Adrenal gland (tissue), 19 donors: ENCODE measurements at places on chromosomes 1 and 21. TPM values are rescaled to one million over a fixed set of nuclear protein-coding genes. Genes with fewer than 3 reads are reported as not detected.

DNA sequence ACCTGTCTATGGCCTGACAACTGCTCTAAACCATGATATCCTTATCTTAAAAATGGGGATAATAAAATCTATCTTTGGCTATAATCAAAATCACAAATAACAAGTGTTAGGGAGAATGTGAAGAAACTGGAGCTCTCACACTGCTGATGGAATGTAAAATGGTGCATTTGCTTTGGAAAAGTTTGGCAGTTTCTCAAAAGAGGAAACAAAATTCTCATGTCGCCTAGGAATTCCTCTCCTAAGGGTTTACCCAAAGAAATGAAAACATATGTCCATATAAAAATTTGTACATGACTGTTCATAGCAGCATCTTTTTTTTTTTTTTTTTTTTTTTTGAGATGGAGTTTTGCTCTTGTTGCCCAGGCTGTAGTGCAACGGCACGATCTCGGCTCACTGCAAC, 64.3 kb downstream of the ZNF281 start:
- DNase-seq = no peak

BMP8A gene
- total RNA-seq = 0.18 TPM

DNA sequence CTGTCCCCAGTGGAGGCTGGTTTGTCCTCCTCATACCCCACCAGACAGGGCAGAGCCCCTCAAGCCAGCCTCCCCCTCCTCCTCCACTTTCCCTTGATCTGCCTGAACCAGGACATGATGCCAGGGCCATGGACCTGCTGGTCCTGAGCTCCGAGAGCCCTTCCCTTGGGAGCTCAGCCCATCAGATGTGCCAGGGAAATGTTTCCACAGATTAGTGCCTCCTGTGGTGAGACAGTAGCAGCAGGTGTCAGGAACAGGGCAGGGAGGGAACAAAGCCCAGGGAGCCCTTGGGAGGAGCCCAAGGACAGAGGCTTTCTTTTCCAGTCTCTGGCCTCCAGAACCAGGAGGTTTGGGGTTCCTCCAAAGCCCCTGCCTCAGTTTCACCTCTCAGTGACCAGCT, 14.6 kb upstream of the SLC41A1 start:
- DNase-seq = no peak

GRCh38 chr1:164433141-164433817, 125.7 kb upstream of the PBX1 start:
- no peak for DNase-seq

SPRR1A gene
- not detected for total RNA-seq

- no peak for DNase-seq
Measured at GRCh38 chr1:28247612-28248272, 11.6 kb upstream of the SESN2 start.

FOXD3 gene
- total RNA-seq = not detected

DNA sequence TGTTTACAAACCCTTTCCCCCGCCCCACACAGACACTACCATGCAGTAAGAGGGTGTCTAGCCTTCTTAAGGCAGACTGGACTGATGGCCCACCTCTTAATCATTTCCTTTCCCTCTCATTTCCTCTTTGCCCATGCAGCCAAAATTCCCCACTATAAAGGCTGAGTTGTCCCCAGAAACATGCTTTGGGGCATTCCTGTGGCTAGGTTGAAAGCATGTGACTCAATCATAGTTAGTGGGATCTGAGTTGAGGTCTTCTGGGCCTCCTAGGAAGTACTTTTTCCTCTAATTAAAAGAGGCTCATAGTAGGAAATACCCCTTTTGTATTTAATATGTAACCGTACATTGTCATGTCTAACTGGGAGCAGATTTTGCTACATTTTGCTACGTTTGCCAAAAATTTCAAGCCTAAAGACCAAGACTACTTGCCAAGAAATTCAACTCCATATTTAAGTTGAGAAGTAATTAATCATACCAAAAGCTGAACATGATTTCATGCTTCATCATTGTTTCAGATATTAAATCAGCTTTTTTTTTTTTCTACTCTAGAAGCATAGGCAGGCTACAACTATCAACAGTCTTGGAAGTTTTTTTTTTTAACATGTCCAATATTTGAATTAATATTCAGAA, 174.7 kb downstream of the ADGRL4 start:
- no peak for DNase-seq

DNA sequence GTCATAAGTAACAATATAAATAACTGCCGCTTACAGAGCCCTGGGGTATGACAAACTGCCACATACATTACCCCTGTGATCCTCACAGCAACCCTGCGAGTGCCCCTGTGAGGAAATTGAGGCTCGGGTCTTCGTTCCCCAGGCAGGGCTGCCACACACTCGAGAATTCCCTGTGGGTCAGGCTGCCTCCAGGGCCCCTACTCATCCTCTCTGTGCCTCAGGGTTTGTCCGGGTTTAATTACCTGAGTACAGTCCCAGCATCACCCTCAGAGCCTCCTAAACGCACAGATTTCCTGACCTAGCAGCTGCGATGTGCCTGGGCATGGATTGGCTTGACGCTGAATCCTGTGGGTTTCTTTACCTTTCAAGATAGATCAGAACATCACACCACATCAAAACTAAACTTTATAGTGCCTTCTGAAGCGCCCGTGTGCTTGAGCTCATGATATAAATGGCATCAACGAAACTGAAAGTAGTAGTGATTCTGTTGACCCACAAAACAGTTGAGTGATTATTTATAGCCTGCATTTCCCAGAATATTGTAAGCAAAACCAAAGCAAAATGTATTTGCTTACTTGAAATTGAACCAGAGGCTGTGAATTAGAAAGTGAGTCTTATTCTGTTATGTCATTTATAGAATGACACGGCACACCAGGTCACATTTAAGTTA, 14.0 kb downstream of the SLC37A1 start:
- no peak for DNase-seq

- no peak for DNase-seq
Measured at GRCh38 chr1:231189683-231190270, 27.9 kb downstream of the TRIM67 start.

DNA sequence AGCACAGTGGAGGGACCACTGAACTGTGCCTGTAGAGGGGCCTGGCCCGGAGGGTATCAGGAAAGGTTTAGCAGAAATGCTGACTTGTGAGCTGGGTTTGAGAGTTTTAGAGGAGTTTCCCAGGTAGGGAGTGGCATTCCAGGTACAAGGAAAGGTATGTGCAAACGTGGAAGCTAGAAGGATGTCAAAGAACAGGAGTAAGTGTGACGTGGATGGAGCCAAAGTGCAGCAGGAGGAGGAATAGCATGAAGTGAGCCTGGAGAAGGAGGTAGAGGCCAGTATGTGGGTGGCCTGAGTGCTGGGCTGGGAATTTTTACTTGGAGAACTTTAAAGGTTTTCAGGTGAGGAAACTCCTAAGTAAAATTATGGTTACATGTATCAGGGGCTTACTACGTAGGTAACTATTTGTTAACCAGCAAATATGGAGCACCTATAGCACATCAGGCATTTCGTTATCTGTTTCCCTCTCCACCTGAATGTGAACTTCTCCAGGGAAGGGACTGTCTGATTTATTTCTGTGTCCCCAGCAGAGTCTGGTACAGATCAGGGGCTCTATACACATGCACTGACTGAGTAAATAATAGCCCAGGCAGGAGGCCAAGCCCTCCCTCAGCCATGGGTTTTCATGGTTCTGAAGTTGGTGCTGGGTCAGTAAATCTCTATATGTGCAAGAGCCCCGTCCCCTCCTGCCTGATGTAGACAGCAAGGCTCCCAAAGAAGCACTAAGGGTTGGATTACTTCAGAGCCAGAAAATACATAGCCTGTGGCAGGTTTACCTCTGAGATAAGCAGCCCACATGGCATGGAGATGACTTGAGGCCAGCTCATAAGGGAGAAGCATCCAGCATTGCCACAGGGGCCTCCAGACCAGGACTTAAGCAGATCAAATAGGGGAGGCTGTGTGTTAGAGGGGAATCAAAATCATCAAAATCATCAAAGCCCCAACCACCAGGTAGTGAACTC, 43.4 kb downstream of the CDCP2 start:
- DNase-seq = no peak

DNA sequence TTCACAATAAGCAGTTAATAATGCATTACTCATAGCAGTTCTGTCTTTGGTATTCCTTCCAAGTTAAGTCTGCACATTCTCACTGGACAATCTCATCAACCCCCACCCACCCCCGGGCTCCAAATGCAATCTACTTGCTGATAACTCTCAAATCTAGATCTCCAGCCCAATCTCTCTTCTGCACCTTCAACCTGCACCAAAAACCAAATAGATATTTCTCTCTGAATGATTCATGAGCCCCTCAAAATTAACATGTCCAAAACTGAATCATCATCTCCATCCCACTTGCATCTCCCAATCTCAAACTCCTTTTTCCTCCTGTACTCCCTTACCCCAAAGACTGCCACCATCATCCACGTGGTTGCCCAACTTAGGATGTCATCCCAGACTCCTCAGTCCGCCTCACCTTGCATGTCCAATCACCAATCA, 2.7 kb downstream of the DOCK7 start:
- DNase-seq = no peak

DNA sequence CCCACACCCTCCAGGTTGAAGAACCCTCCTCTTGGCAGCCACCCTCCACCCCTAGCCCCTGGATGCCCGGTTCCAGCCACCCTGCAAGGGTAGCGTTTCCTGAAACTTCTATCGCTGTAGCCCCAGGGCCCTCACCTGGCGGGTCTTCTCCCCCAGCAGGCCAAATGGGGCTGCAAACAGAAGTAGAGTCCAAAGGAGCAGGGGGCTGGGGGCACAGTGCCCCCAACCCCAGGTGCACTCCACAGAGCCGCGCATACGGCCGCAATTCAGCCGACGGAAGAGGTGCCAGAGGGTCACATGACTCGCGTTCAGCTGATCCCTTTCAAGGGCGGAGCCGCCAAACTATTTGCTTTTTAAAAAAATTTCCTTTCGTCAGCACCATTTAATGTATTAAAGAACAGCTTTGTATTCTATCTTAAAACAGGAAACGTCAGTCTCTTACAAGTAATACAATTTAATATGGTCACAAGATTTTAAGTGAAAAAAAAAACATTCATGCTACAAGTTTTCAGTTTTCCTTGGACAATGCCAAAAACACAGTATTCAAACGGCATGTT, at the start of gene GLMP:
Gene GLMP (minus strand): TSS at position 289 of the 557 bp plus-strand sequence. CDS start 34 bp downstream, at position 255.
- DNase-seq = peak; percentile 75

DNA sequence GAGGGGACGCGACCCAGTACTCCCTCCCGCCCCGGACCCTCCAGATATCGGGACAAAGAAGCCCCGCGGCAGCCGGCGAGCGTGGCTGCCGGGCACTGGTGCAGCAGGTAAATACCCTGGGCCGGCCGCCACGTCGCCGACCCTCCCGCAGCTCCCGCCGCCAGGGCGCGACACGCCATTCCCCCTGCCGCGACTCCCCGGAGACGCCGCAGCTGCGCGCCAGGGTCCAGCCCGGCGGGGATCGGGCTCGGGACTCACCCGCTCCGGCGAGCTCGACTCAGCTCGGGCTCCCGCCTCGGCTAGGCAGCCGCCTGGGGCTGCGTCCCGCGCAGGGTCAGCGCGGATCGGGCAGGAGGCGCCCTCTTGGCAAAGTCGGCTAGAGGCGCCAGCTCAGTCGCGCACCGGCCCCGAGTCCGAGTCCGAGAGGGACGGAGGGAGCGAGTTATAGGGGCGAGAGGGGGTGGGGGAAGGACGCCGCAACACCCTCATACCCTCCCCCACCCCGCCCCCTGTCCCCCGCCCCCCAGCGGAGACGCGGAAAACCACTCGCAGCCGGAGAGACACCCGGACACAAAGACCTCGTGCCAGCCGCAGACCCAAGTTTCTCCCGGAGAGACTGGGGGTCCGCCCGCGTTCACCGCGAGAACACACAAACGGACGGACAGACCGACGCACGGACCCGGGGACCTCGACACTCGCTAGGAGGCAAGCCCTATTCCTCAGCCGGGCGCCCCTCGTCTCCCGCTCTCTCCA, 985 bp downstream of the SYT6 start:
- peak; percentile 47 for DNase-seq

SPATA17 gene
- 0.09 TPM for total RNA-seq

DNA sequence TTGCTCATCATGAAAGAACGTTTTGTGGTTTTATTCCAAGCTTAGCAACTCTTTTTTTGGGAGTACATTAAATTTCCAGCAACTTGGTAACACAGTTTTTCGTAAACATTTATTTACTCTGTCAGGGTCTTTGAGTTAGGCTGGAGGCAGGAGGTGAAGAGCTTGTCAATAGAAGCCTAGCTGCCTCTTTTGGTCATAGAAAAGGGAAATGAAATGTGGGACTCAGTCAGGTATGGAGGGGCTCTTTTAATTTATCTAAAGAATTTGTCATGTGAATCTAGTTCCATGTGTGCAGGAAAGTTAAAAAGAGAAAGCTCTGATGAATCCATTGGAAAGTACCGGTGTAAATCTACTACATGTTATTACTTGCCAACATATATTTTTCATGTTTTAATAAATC, 45.9 kb upstream of the PRMT6 start:
- no peak for DNase-seq

DNA sequence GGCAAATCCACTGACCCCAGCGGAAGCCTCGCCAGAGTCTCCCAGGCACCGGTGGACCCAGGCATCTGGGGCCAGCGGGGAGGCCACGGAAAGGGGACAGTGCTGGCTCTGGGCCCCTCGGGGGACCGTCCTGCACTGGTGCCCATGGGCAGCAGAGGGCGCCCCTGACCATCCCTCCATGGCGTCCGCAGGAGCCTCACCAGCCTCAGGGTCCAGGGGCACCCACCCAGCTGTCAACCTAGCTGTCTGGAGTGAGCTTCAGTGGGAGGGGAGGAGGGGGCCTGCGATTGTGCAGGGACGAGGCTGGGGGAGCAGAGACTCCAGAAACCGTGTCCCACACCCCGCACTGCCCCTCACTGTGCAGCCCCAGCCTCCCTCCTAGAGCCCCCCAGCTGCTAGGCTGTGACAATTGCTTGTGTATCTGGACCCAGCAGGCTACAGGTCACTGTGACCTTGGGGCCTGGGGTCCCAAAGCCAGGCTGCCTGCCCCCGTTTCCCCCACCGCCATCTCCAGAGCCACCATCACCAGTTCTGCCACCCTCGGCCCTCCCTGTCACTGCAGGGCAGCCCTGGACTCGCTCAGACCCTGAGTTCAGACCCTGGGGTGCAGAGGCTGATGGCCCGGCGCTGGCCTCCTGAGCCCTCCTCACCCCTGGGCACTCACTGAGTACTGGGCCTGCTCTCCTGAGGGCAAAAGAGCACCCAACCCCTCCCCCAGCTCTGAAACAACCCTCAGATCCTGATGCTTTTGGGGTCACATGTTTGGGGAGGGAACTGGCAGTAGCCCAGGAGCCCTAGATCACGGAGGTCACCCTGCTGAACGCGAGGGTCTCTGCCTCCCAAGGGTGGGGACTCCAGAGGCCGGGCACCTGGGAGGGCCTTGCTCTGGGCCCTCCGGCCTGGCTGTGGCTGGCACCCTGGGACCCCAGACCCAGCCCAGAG, 10.6 kb upstream of the COL6A1 start:
- DNase-seq = peak; percentile 51

DNA sequence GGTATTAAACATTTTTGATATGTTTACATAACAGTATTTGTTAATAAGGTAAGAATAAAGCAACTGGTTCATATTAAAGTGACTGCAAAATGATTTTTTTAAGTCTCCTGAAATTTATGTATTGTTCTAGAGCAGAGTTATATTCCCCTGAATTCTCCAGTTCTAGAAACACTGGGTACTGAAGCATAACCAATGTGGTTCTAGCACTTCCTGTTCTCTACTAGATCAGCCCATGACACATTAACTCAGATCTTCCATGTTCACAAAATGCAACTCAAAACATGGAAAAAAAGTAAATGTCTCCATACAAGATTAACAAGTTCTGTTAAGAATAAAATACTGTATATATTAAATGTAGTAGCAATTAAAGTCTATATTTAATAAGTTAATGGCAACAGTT, 3.9 kb downstream of the NEGR1 start:
- no peak for DNase-seq
